Stimulated activated CD8-positive, alpha-beta memory T cell treated with anti-CD3 and anti-CD28 coated beads, Interleukin-7, amount 100 ng/mL, for 1 hour (primary cell): ENCODE measurements at places on chromosomes 5 and 9.

- DNase-seq, result no peak
These were observed 92.1 kb upstream of the DAP start for GRCh38 chr5:10853154-10853553.

DNA sequence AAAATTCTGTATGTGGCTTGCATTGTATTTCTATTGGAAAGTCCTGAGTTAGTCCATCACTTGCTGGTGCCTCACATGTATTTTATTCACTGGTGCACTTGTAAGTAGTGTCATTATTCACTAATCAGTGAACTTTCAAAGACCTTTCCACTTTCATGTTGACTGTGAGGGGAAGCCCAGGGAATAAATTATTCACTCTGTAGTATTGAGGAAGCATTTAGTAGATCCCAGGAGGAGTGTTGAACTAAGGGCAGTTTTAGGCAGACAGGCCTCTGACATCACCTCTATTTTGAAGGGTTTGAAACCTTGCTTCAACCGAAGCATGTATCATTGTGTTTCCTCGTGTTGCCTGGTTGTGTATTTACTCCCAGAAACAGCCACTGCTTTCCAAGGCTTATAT lies 705.4 kb upstream of the RIOK2 start:
- no peak for DNase-seq

DNA sequence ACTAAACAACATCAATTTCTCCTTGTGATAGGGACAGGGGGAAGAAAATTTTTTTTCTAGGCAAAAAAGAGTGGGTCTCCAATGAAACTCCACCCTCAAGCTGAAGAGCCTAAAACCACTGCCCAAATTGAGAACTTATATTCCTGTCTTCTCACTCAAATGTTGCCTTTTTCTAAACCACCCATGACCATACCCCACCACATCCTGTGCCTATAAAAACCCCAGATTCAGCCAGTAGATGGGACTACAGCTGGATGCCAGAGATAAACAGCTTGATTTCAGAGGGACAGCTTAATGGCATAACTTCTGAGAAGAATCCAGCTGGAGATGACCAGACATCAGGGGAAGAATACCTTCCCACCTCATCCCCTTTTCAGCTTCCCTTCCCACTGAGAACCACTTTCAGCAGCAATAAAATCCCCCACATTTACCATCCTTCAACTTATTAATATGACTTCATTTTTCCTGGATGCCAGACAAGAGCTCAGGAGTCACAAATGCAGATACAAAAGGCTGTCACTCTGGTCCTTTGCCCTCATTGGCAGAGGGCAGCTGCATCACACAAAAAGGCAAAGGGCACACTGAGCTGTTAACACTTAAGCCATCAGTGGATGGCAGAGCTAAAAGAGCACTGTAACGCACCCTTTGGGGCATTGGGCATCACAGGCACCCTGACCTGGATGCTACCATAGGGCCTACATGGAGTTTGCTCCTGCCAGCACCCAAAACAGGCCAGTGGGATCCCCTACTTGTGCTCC lies 972.5 kb upstream of the CTNND2 start:
- DNase-seq, result no peak

- DNase-seq, result no peak
These were observed 53.4 kb downstream of the GALNT12 start for GRCh38 chr9:98860871-98861293.

GRCh38 chr9:105168870-105169319 lies 75.6 kb upstream of the SLC44A1 start:
- no peak for DNase-seq

DNA sequence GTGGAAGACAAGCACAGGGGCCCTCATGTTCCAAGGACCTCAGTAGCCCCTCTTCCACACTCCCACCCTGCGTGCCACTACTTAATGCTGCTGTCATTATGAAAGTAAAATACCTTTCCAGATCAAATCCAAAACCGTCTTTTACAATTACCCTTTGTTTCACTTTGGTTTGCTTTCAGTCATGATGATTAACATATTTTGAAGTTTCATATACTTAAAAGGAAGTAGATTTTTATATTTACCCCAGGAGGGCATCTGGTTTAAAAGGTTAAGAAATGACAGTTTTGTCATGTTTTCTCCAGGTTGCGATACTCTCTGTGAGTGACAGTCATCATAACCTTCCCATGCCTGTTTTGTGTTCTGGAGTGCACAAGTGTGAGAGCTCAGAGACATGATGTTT lies 13.5 kb upstream of the MAP1B start:
- no peak for DNase-seq

DNA sequence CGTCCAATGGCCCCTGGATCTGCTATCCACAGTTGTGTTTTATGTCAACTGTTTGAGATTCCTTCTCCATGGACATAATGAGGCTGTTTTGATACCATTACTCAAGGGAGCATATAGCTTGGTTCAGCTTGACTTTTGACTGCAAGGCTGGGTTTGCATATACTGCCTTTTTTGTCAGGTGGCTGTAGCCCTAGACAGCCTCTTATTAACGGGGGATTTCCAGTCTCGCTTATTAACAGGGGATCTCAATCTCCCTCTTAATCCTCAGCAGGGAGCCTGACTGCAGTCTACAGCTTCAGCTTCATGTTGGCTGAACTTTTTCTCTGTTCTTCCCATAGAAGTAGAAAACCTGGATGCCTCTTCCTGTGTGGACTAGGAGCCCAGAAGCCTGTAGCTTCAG lies 73.7 kb upstream of the TNC start:
- no peak for DNase-seq

GRCh38 chr5:125302577-125302976 lies 556.1 kb upstream of the ZNF608 start:
- no peak for DNase-seq

DNA sequence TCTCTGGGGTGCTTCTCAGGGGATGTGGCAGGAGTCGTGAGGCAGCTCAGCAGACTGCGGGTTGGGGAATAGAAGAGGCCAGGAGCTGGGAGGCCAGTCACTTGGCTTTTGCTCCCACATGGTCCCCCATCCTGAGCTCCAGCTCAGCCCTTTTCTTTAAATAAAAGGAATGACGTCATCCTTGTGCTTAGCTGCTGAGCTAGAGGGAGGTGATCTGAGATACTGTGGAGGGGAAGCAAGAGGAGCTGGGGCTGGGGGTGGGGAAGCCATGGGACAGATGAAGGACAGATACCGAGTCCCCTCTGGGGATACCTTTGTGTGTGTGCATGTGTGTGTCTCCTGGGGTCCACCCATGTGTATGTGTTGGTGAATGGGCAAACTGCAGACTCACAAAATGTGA lies 89.0 kb upstream of the ARAP3 start:
- DNase-seq, result no peak

- no peak for DNase-seq
These were observed 950 bp downstream of the RGMB start for GRCh38 chr5:98774192-98775033.

GRCh38 chr5:119370486-119370885 lies 14.7 kb downstream of the TNFAIP8 start:
- no peak for DNase-seq

DNA sequence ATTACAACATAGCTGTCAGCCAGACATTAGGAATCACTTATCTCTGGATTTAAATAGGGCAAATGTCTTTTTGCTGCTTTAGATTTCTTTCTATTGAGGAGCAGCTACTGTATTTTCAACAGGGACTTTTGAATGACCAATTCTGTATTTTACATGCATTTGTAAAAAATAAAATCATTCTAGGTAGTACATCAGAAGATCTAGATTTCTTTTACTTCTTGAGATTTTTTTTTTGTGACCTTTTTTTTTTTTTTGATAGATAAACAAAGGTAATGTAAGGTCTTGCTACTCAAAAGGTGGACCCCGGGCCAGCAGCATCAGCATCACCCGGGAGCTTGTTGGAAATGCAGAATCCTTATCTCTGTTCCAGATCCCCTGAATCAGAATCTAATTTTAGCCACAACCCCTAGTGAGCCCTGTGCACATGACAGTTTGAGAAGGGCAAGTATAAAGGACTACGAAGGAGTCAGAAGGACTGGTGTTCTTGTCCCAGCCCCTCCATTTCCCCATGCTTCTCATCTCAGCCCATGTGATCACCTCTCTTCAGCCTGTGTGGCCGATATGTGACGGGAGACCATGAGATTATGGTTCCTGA lies 37.7 kb upstream of the CKMT2 start:
- no peak for DNase-seq

DNA sequence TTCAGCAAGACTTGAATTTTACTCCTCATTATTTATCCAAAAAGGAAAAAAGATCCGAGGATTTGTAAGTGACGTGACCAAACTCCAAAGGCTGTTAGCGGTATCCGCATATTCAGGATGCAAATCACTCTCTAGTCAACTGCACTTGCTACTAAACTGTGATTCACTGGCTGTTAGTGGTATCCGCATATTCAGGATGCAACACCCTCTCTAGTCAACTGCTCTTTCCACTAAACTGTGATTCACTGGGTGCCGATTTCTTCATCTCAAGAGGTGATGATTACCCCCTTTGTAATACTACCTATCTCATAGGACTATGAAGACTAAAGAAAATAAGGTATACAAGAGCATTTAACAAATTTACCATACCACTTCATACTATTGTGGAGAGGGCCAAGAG lies 5.7 kb downstream of the MAPKAP1 start:
- no peak for DNase-seq

GRCh38 chr5:947626-948471 lies 55.2 kb downstream of the TRIP13 start:
- DNase-seq, result no peak

DNA sequence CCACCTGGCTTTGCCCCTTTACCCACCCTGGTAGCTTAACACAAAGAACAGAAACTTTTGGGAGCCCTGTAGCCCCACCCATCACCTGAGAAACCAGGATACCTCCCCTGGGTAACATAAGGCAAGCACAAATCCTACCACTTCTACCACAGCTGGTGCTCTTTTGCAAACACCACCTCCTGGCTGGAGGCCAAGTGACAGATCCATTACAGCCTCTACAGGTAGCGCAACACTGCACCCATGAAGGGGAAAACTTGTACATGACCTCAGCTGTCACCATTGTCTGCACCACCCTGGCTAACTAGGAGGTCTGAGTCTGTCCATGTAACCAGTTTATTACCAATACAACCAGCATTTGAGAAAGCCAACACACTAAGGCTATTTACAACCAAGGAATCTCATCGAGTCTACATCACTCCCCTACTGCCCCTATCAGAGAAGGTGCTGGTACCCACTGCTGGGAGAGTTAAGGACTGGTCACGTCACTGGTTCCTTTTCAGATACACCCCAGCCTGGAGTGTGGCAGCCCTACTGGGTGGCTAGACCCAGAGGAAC lies 128.6 kb downstream of the PJA2 start:
- no peak for DNase-seq

DNA sequence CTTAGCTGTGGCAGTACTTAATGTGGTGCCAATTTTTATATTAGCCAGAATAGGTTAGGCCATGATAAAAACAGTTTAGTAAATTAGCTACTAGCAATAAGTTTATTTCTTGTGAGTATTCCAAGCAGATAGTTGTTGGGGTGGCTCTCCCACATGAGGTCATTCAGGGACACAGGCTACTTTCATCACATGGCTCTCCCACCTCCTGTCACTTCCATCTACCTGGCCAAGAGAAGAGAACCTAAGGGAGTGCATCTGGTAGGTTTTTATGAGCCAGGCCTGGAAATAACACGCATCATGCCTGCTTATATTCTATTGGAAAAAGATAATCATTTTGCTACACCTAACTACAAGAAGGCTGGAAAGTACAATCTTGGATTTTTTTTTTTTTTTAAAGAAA lies 161.4 kb upstream of the CCNH start:
- DNase-seq, result no peak

- DNase-seq, result no peak
These were observed 254.2 kb upstream of the SLC24A2 start for GRCh38 chr9:20043035-20043434.

DNA sequence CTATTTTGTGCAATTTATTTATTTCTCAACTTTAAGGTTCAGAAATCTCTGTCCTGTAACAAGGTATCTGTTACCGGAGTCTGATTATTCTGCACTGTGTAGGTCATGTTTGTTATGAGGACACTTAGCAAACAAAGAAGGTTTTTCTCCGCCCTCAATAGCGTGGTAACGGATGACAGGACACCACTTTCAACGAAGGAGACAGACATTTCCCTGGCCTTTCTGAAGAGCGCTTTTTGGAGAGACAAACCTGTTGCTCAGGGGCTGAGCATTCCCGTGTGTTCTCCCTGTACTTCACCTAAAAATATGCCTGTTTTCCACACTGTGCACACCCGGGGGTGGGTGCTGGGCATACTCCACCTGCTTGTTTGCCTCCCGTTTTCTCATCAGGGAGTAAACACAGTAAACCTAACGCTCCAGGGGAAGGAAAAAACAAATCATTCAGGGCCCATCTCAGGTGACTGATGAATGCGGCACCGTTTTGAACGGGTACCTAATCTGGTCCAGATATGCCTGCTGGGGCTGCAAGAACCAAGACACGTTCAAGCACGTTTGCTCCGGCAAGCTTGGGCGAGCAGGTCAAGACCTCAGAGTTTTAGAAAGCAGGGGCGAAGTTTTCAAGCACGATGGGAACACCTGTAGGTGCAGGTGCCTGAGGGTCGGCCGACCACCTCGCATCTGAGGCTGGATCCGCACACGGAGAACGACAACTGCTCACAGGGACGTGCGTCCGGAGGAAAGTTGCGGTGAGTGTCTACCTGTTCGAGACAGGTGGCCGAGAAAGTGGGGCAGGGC lies 859 bp downstream of the RETREG1 start:
- no peak for DNase-seq

DNA sequence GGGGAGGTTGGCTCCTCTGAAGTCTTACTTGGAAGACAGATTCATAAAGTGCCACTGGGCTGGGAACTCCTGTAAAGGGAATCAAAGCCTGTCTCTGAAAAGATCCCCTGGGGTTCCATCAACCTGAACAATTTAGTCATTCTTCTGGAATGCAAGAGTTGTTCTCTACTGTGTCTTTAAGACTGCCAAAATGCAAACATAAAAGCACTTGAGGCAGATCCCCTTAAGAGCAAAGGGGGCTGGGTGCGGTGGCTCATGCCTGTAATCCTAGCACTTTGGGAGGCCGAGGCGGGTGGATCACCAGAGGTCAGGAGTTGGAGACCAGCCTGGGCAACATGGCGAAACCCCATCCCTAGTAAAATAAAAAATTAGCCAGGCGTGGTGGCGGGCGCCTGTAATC lies 16.7 kb downstream of the CDKN2AIPNL start:
- DNase-seq, result no peak

GRCh38 chr9:72401396-72401795 lies 36.4 kb upstream of the ZFAND5 start:
- no peak for DNase-seq

DNA sequence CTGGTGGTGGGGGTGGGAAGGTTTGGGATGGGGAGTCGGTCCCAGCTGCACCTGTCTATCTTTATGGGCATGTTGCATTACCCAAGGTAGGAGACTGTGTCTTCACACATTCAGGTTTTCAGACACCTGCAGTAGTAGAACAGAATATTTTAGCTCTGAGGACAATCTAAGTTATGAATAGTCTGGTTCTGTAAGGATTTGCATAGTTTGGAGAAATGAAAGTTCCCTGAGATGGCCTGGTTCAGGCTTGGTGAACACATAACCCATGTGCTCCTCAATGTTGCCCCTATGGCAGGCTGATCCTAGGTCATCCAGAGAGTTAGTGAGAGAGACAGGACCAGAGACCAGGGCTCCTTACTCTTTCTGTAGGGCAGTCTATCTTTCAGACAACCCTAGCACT lies 20.7 kb downstream of the TNFSF8 start:
- no peak for DNase-seq

GRCh38 chr5:129857116-129857515 lies 47.1 kb upstream of the CHSY3 start:
- no peak for DNase-seq
